ENCODE measurements at places on chromosomes 16 and 17.

DNA sequence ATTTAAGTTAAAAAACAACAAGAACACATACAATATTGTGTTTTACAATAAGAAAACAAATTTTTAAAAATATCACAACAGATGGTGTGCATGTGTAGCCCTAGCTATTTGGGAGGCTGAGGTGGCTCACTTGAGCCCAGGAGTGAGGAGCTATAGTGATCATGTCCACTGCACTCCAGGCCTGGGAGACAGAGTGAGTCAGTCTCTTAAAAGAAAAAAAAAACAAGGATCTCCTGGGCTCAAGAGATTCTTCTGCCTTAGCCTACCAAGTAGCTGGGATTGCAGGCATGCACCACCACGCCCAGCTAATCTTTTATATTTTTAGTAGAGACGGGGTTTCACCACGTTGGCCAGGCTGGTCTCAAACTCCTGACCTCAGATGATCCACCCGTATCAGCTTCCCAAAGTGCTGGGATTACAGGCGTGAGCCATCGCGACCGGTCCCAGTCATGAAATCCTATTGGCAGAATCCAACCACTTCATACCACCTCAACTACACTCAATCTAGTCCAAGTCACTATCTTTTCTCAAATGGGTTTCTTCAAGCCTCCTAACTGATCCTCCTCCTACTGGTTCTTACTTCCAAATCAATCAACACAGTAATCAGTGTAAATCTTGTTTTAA lies 55.0 kb downstream of the STH start:
- peak; percentile 25 for DNase-seq

DNA sequence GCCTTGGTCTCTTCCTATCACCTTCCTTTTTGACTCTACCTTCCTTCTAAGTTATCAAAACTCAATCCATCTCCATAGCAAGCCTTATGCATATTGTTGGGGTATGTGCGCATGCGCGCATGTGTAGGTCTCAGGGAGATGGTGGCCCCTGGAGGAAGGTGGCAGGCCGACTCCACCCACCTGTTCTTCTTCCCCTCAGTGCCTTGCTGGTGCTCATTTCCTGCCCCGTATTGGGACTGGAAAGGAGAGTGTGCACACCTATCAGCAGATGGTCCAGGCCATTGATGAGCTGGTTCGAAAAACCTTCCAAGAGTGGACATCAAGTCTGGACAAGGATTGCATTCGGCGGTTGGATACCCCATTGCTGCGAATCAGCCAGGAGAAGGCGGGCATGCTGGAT lies 25.2 kb downstream of the DNAH2 start:
- DNase-seq: no peak

GRCh38 chr17:17768424-17769088 lies 68.2 kb downstream of the SREBF1 start:
- DNase-seq: no peak

DNA sequence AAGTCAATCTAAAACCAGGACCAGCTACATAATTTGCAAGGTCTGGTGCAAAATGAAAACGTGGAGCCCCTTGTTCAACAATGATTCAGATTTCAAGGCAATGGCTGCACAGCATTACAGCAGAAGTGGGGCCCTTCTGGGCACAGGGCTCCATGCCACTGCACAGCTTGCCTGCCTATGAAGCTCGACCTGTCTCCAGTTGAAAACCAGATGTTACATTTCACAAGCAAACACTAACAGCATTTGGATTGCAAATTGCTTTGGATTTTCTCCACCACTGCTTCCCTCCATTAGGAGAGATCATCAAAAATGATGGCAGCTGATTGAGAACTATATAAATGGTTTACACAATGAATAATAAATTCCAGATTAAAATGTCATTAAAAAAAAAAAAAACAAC lies 551.4 kb upstream of the ZFHX3 start:
- DNase-seq: no peak

- DNase-seq: no peak
These were observed 222.9 kb downstream of the CDH8 start for GRCh38 chr16:61813339-61813738.

GRCh38 chr16:53775106-53775820 lies 71.3 kb downstream of the FTO start:
- peak; percentile 36 for DNase-seq

DNA sequence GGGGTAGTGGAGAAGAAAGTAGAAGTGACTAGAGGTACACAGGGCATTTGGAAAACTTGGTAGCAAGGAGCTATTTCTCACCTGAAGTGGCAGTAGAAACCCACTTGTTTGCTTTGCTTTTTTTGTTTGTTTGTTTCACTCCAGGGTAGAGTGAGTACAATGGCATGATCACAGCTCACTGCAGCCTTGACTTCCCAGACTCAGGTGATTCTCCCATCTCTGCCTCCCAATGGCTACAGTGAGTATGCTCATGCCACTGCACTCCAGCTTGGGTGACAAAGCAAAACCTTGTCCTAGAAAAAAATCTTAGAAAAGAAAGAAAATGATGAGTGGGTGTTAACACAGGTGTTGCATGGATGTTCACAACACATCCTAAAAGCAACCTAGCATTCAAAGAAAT lies 40.4 kb downstream of the SCNN1G start:
- DNase-seq: no peak

- DNase-seq: no peak
These were observed 15.9 kb downstream of the GRB7 start for GRCh38 chr17:39753514-39754160.

GRCh38 chr16:65583498-65583897 lies 461.6 kb upstream of the CDH11 start:
- DNase-seq: no peak

DNA sequence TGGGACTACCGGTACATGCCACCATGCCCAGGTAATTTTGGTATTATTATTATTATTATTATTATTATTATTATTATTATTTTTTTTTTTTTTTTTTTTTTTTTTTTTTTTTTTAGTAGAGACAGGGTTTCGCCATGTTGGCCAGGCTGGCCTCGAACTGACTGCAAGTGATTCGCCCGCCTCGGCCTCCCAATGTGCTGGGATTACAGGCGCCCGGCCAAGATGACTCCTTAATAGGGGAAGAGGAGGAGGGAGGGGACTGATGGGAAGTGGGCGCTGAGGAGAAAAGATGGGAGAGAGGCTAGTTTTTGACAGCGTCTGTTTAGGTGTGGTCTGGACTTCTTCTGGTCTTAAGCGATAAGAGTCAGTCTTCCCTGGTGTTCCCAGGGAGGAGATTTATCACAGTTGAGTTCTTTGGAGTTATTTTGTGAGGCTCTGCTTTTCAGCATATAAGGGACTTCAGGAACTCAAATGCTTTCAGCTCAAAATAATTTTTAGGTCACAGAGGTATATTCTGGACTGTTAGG lies 34.4 kb upstream of the SLC5A10 start:
- DNase-seq: peak; percentile 10

- no peak for DNase-seq
These were observed 1.1 kb downstream of the CLUAP1 start for GRCh38 chr16:3501783-3502400.

Measured in fibroblast of upper back skin (primary cell).